ENCODE measurements at places on chromosomes 3 and 15. TPM values are rescaled to one million over a fixed set of nuclear protein-coding genes. Genes with fewer than 3 reads are reported as not detected.

FEZF2 gene
- not detected for total RNA-seq

OXNAD1 gene
- total RNA-seq, result 44.9 TPM

ADAMTS7 gene
- total RNA-seq, result 0.18 TPM

CGNL1 gene
- total RNA-seq, result not detected

SLC12A1 gene
- total RNA-seq, result not detected

CAPN3 gene
- 3.6 TPM for total RNA-seq

TMEM212 gene
- total RNA-seq, result not detected

GRCh38 chr3:52792413-52792812 is 2.2 kb upstream of the ITIH3 start:
- no peaks in the 10 kb centered on the region for H3K4me1 ChIP-seq
- H3K27ac ChIP-seq, result no peak overlapping the region
- no peaks in the 10 kb centered on the region for H3K27me3 ChIP-seq
- no peak overlapping the region for H3K4me3 ChIP-seq
- DNase-seq, result no peak

DNA sequence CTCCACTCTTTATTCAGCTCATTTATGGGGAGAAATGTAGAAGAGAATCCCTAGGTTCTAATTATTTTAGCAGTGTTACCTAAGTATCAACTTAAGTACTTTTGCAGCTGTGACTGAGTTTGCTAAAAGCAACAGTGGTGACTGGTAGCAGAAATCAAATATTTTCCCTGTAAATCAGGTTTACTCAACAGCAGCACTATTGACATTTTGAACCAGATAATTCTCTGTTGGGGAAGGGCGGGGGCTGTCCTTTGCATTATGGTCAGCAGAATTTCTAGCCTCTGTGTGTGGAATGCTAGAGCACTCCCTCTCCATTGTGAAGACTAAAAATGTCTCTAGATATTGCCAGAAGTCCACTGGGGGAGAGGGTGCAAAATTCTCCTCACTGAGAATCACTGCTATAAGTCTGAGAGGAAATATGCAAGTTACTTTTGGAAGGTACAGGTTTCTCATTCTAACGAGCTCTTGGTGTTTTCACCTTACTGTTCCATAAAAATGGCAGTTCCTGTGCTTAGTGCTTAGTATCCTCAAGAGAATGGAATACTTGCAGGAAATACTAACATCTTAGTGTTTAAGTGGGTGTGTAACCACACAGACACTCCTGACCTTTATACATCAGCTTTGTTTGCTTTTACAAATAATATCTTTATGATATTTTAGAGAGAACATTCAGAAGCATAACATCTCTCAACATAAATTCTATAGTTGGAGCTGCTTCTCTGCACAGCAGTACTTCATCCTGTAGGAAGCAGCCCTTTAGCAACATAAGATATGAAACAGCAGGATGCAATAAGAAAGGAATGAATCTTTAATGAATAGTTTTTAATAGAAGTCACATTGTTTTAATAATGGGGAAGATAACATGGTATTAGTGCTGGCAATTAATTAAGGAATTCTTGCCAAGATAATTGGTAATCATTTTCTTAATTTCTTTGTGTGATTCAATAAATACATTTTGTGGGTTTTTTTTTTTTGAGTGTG is 246.5 kb upstream of the GOLIM4 start:
- no peaks in the 10 kb centered on the region for H3K36me3 ChIP-seq
- H3K27me3 ChIP-seq, result no peaks in the 10 kb centered on the region
- H3K4me1 ChIP-seq, result no peaks in the 10 kb centered on the region
- H3K4me3 ChIP-seq, result no peak overlapping the region
- no peak for DNase-seq

DNA sequence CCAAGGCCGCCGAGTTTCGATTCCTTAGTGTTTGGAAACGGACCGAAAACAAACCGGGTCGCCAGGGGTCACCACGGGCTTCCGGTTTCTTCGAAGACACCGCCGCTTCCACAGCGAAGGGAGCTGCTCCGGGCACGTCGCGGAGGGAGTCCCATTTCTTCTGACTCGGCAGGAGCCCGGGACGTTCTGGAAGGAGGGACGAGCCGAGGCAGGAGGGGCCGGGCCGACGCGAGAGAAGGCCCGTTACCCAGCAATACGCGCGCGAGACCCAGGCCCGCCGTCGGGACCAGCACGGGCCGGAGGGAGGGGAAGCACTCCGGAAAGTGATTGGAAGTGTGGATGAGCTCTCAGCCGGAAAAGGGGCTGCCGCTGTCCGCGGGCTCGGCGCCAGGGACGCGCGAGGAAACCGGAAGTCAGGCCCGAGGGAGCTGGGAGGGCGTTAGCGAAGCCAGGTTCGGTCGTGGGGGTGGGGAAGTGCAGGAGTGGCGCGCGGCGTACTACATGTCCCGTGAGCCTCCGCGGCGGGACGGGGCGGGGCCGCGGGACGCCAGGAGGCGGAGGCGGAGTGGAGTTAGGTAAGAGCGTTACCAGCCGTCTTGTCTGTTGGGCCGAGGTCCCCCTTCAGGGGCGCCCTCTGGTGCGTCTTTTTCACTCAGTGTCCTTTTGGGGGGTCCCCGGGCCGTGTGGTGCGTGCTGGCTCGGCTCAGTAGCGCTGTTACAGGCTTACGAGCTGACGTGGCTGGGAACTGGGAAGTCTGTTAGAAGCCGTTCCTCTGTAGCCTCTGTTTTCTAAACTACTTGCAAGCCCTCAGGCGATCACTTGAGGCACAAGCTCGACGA is at the start of the genes AZI2 and ZCWPW2:
AZI2 (minus strand) TSS at position 196 of the 840 bp plus-strand sequence. CDS start 8,207 bp downstream, outside the sequence.
ZCWPW2 (plus strand) TSS at position 93 of the 840 bp plus-strand sequence. CDS start 64,348 bp downstream, outside the sequence.
- H3K27ac ChIP-seq, result peak within 1 kb of the TSS; percentile 99
- DNase-seq, result peak; percentile 96
- no peaks in the 10 kb centered on the region for H3K27me3 ChIP-seq
- H3K36me3 ChIP-seq, result peaks cover 37% of the 10 kb centered on the region
- peaks cover 43% of the 10 kb centered on the region for H3K4me1 ChIP-seq

DNA sequence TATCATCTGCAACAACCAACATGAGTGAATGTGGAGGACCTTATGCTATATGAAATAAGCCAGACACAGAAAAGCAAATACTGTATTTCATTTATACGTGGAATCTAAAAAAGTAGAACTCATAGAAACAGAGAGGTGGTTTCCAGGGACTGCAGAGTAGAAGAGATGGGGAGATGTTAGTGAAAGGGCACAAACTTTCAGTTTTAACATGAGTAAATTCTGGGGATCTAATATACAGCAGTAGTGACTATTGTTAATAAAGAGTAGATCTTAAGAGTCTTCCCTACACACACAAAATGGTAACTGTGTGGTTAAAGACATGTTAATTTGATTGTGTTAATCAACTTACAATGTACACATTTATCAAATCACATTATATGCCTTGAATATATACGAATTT is 20.9 kb upstream of the MELTF start:
- no peak overlapping the region for H3K27ac ChIP-seq
- H3K27me3 ChIP-seq, result no peaks in the 10 kb centered on the region
- peaks cover 6% of the 10 kb centered on the region for H3K4me1 ChIP-seq
- no peak overlapping the region for H3K4me3 ChIP-seq
- no peak for DNase-seq

DNA sequence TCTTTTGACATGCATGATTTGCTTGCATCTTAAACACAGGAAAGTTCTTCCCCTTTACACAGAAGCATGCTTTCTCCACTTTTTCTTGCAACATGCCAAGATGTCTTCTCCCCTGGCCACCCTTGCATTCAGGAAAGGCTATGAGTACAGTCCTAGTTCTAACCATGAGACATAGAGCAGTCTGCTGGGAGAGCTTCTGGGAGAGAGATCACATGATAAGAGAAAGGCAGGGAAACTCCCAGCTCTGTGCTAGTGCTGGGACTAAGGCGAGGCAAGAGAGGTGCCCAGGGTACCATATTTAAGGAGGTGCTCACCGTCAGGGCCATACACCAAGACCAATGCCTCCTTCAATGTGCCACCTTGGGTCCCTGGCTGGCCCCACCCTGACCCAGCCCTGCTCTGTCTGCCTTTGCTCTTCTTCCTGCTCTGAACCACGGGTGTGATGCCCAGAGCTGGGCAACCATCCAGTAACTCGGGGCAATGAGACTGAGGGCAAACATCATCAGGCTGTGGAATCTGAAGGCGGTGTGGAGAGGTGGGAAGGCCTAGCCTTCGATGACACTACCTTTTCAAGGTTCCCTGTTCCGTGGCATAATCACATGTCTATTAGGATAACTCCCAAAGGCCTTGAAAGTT is 77.4 kb upstream of the PRR20G start:
- H3K4me1 ChIP-seq, result no peaks in the 10 kb centered on the region
- no peaks in the 10 kb centered on the region for H3K36me3 ChIP-seq
- DNase-seq, result no peak
- H3K27me3 ChIP-seq, result peaks cover 19% of the 10 kb centered on the region
- H3K4me3 ChIP-seq, result no peak overlapping the region

GRCh38 chr3:56878074-56878473 is 76.3 kb upstream of the ARHGEF3 start:
- peak; percentile 66 for DNase-seq
- H3K4me1 ChIP-seq, result peaks cover 53% of the 10 kb centered on the region
- H3K36me3 ChIP-seq, result peaks cover 32% of the 10 kb centered on the region
- H3K27me3 ChIP-seq, result no peaks in the 10 kb centered on the region
- peak overlapping the region; percentile 34 for H3K4me3 ChIP-seq

DNA sequence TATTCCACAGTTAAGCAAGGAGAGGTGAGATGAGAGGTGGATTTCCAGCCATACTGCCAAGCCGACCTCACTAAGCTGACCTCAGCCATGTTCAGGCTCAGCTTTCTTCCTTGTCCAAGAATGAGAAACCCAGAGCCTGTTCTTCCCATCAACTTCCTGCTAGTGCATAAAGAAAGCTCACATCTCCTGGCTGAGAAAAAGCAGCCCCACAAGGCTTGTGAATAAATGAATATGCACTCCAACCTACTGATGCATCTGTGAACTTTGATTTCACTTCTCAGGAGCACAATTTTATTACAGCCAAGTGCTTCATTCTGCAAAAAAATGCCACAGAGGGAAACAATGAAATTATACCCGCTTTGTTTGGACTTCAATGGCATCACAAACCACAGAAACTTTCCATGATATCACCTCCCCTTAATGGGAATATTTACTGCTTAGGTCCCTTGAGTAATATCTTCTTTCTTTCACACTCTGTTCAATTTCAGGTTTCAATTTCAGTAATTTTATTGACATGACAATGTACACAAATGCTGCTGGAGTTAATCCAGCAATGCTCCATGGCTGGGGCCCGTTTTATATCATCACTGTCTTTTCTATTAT is 437.0 kb upstream of the PPP2R3A start:
- no peaks in the 10 kb centered on the region for H3K27me3 ChIP-seq
- H3K36me3 ChIP-seq, result no peaks in the 10 kb centered on the region
- no peak for DNase-seq
- H3K27ac ChIP-seq, result no peak overlapping the region
- no peak overlapping the region for H3K4me3 ChIP-seq
- no peaks in the 10 kb centered on the region for H3K4me1 ChIP-seq

GRCh38 chr15:95169541-95170459 is 938.4 kb downstream of the MCTP2 start:
- no peaks in the 10 kb centered on the region for H3K4me1 ChIP-seq
- no peak overlapping the region for H3K4me3 ChIP-seq
- no peaks in the 10 kb centered on the region for H3K27me3 ChIP-seq
- no peak for DNase-seq

DNA sequence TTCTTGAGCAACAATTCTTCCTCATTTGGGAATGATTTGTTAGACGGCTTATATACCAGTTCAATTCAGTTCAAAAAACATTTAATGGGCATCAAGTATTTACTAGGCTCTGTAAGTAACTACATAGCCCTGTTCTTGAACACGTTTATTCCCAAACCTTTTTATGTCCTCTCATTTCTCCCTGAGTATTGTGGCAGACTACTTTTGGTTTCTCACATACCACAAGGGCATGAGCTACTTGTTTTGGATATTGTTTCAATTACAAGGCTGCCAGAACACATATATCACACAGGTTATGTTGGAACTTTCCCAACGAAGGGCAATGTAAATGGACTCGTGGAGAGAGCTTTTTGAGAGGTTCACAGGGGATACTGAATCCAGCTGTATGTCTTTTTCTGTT is 363.8 kb upstream of the NAALADL2 start:
- no peak overlapping the region for H3K4me3 ChIP-seq
- H3K36me3 ChIP-seq, result no peaks in the 10 kb centered on the region
- H3K4me1 ChIP-seq, result no peaks in the 10 kb centered on the region
- H3K27ac ChIP-seq, result no peak overlapping the region

- H3K27ac ChIP-seq, result no peak overlapping the region
- H3K27me3 ChIP-seq, result peaks cover 18% of the 10 kb centered on the region
- no peaks in the 10 kb centered on the region for H3K36me3 ChIP-seq
- no peaks in the 10 kb centered on the region for H3K4me1 ChIP-seq
- DNase-seq, result no peak
Measured at GRCh38 chr3:185713015-185713414, 111.8 kb downstream of the IGF2BP2 start.

DNA sequence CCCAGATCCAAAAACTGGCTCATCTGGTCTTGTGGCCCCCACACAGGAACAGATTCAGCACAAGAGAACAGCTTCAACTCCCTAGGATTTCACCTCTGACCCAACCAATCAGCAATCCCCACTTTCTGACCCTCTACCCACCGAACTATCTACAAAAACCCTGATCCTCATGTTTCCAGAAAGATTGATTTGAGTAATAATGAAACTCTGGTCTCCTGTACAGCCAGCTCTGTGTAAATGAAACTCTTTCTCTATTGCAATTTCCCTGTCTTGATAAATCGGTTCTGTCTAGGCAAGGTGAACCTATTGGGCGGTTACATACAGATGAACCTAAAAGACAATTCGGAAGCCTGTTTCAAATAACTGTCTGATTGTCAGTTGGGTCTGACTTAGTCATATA is 847.6 kb upstream of the ALCAM start:
- DNase-seq, result no peak
- no peak overlapping the region for H3K27ac ChIP-seq
- H3K36me3 ChIP-seq, result no peaks in the 10 kb centered on the region
- no peaks in the 10 kb centered on the region for H3K27me3 ChIP-seq
- H3K4me1 ChIP-seq, result no peaks in the 10 kb centered on the region

- DNase-seq, result no peak
- peaks cover 7% of the 10 kb centered on the region for H3K36me3 ChIP-seq
- no peak overlapping the region for H3K4me3 ChIP-seq
- no peak overlapping the region for H3K27ac ChIP-seq
Measured at GRCh38 chr3:43074901-43075689, 30.8 kb downstream of the POMGNT2 start.

- no peak overlapping the region for H3K27ac ChIP-seq
- no peak overlapping the region for H3K4me3 ChIP-seq
- peak; percentile 40 for DNase-seq
- H3K36me3 ChIP-seq, result no peaks in the 10 kb centered on the region
- no peaks in the 10 kb centered on the region for H3K27me3 ChIP-seq
Measured at GRCh38 chr3:62665627-62666437, 209.4 kb downstream of the CADPS start.

- DNase-seq, result no peak
- H3K27me3 ChIP-seq, result no peaks in the 10 kb centered on the region
- no peaks in the 10 kb centered on the region for H3K36me3 ChIP-seq
- H3K4me1 ChIP-seq, result peaks cover 2% of the 10 kb centered on the region
Measured at GRCh38 chr3:25904206-25904605, 114.3 kb downstream of the OXSM start.
